Naive thymus-derived CD8-positive, alpha-beta T cell (primary cell): ENCODE measurements at places on chromosomes 16 and 17. TPM values are rescaled to one million over a fixed set of nuclear protein-coding genes. Genes with fewer than 3 reads are reported as not detected.

The PCTP gene
- 2.3 TPM for polyA plus RNA-seq

The MMD gene
- 9.4 TPM for polyA plus RNA-seq

The SAT2 gene
- polyA plus RNA-seq: 38.5 TPM

The IRX3 gene
- not detected for polyA plus RNA-seq

The PER1 gene
- polyA plus RNA-seq: 10.7 TPM

The UTS2R gene
- polyA plus RNA-seq: not detected

- DNase-seq: no peak
These were observed 19.2 kb downstream of the PRKCB start for GRCh38 chr16:23855010-23855409.

DNA sequence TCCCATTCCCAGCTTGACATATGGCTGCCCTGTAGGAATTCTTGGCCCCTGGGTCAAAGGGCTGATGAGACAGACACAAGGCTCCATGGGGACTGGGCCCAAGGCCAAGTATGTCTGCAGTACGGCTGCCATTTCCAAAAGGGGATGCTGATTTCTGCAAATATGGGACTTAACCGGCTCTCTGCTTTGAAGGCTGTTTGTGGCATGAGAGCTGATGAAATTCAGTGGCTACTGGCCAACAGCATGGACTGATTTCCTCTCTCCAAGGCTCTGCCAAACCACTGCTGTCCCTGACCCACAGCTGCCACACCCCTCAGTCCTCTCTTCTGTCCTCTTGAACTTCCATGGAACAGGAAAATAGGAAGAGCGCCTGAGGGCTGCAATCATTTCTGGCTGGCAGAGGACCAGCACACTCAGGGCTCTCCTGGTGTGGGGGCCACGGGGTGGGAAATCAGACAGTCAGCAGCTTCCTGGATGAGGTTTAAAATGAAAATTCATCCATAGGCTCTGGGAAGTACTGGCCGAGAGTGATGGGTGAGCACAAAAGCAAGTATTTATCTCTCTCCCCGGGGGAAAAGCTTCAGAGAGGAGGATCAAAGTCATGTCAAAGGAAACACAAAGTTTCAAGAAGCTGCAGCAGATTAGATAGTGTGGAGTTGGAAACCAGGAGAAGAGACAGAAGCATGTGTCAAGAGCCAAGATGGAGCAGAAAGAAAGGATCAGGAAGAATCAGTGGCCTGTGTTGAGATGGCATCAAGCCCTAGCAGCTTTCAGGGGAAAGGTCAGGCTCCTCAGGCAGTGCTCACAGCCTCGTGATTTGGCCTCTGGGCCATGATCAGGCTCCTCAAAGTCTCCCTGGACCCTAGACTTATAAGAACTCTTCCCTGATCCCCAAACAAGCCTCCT, 64.1 kb upstream of the SREBF1 start:
- DNase-seq: no peak

- DNase-seq: no peak
These were observed 20.5 kb upstream of the RPTOR start for GRCh38 chr17:80523956-80524712.

- DNase-seq: no peak
These were observed 6.6 kb upstream of the STAT3 start for GRCh38 chr17:42394838-42395237.

DNA sequence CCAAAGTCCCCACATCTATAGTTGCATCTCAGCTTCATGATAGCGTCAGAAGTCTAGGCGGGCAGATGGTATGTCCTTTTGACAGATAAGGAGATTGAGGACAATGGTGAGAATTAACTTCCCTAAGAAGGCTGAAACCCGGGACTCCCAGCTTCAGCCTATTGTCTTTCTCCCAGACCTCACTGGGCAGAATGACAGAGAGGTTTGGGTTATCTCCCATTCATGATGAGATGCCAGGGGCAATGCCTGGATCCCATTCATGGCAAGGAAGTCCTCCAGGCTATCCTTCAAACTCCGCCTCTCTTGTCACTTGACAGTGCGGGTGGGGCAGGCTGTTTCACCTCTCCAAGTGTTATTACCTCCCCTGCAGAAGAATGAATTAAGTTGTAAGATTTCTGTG, 100.3 kb downstream of the IRX5 start:
- DNase-seq: no peak

GRCh38 chr17:32772453-32773025, 104.4 kb downstream of the MYO1D start:
- no peak for DNase-seq

- DNase-seq: no peak
These were observed 82.9 kb downstream of the ZNF778 start for GRCh38 chr16:89300311-89300975.
